ENCODE measurements at places on chromosomes 7 and 10.

DNA sequence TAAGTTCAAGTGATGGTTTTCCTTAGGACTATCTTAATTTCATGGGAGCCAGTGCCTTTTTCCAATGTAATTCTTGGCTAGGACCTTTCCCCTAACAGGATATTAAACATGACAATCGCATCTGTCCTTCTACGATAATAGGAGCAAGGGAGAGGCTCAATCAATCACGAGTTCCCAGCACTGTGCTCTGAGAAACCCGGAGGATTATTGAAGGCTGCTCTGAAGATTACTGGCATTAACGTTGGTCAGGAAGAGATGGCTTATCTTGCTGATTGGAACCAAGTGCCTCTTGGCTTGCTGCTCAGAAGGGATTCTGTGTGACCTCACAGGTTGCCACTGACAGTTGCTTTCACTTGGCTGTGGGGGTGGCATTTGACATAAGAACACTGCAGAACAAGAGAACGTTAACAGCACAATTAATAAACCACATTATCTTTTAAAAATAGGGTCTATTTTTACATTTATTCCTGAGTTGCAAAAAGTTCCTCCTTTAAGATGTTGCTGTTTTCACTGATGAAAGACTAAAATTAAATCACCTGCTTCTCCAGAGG is 252.1 kb upstream of the TAC1 start:
- no peak for DNase-seq

- DNase-seq, result no peak
Observed at GRCh38 chr7:17131983-17132655, 166.3 kb upstream of the AHR start.

- no peak for DNase-seq
Observed at GRCh38 chr10:11517150-11517549, 94.3 kb downstream of the USP6NL start.

DNA sequence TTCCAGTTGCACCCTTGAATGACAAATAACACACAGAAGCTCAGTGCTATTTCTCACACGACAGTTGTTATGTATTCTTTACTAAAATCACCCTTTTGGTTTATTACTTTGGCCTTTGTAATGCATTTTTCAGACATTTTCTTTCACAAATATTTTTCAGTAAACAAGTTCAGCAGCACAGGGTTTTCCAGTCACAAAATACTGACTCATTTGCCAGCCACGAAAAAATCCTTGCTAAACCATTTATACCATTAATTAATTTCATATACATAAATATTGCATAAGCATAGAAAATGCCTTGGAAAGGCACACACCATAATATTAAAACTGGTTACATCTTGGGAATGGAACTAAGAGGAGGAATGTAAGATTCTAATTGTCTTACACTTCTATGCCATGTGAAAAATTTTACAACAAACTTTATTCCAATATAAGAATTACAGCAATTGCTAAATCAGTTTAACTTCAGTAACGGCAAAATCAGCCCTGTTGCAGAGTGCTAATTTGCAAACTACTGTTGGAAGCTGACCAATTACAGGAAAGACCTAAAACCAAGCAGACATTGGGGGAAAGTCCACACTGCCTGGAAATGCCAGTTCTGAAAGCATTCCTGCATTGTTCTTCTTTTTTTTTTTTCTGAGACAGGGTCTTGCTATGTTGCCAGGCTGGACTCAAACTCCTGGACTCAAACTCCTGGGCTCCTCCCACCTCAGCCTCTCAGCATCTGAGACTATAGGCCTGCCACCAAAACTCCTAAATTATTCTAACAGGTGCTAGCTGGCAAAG is 31.6 kb upstream of the PBLD start:
- DNase-seq, result no peak

GRCh38 chr10:38027986-38028385 is 17.5 kb downstream of the ZNF33A start:
- peak; percentile 45 for DNase-seq

GRCh38 chr10:63633677-63634487 is 112.7 kb downstream of the REEP3 start:
- peak; percentile 62 for DNase-seq

GRCh38 chr10:23316406-23316805 is 28.2 kb downstream of the C10orf67 start:
- DNase-seq, result no peak

GRCh38 chr7:98774884-98775283 is 94.9 kb downstream of the TMEM130 start:
- no peak for DNase-seq

GRCh38 chr7:79165225-79165624 is 288.2 kb downstream of the MAGI2 start:
- DNase-seq, result no peak

- no peak for DNase-seq
Observed at GRCh38 chr10:111677759-111678158, 505.8 kb downstream of the GPAM start.

GRCh38 chr10:105807935-105808587 is 1167.0 kb downstream of the SORCS3 start:
- DNase-seq, result no peak

DNA sequence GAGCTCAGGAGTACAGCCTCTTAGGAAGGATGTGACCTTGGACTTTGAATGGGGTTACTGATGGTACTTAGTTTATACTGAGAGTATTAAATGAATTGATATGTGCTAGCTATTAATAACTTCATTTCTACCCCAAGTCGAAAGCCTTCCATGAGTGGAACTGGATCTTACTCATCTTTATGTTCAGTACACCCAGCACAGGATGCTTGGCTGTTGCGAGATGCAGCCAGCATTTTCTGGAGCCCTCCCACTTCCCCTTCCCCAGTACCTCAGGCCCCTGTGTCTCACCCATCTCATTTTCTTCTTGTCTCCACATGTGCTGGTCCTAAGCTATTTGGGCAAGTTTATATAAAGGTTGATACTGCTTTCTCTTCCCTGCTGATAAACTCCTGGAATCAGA is 7.2 kb downstream of the UPP1 start:
- no peak for DNase-seq

GRCh38 chr10:84903320-84903719 is 574.9 kb downstream of the CCSER2 start:
- no peak for DNase-seq

GRCh38 chr7:68364886-68365625 is 1233.2 kb upstream of the AUTS2 start:
- DNase-seq, result no peak

DNA sequence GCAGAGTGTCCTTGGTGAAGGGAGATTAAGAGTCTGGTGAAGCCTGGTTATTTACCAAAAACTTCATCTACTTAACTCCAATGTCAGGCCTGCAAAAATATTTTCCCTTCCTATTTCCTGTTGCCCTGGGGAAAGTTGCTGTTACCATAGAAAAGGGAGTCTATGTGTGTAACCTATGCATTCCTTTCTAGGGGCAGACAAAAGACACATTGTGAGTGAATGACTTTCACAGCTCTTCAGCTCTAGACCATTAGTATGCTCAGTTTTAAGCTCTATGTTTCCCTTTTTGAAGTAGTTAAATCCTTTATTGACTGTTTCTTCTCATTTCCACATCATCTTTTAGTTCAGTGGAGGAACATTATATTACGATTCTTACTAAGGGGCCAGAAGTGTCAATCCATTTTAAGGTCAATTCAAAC is 45.6 kb upstream of the SGCE start:
- peak; percentile 23 for DNase-seq

- no peak for DNase-seq
Observed at GRCh38 chr7:151669762-151670161, 150.1 kb upstream of the RHEB start.

GRCh38 chr10:132158122-132158741 is 28.5 kb upstream of the DPYSL4 start:
- no peak for DNase-seq

DNA sequence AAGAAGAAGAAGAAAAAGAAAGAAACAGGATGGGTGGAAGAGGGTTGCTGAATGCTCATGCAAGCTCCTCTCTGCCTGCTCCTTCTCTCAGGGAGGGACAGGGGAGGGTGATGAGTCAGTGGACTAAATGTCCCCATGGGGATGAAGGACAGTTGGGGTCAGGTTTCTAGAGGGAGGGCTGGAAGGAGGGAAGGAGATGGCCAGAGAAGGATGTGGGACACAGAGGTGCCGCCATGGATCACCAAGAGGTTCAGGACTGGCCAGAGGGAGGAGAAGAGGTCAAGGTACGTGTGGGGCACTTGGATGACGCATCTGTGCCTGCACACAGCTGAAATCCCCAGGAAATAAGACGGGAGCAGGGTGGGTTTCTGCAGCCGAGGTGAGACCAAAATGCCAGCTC is 88.9 kb upstream of the GTF2I start:
- no peak for DNase-seq

DNA sequence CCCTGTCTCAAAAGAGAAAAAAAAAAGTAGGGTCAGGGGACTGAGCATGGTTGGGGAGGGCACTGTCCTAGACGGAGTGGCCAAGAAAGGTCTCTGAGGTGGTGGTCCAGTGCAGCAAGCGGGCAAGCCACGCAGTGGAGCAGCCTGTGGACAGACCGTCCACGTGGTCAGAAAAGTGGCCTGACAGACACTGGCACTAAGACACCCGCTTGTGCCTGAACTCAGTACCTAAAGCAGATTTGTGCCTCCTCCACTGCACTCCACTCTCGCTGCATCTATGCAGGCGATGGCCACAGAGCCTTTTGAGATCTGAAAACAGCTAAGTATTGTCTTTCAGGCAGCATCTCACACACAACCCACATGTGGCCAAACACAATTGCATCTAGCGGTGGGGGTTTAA is 8.8 kb downstream of the ASB10 start:
- DNase-seq, result no peak

GRCh38 chr7:479948-480499 is 39.6 kb downstream of the PDGFA start:
- DNase-seq, result no peak

GRCh38 chr10:35058134-35058533 is 32.0 kb downstream of the CUL2 start:
- peak; percentile 94 for DNase-seq

- DNase-seq, result no peak
Observed at GRCh38 chr10:119166564-119166963, 1.1 kb upstream of the SFXN4 start.

GRCh38 chr7:101941481-101942383 is 124.3 kb downstream of the CUX1 start:
- DNase-seq, result peak; percentile 59

GRCh38 chr7:16491148-16491547 is 25.6 kb upstream of the SOSTDC1 start:
- no peak for DNase-seq

- DNase-seq, result no peak
Observed at GRCh38 chr10:82922046-82922445, 1047.1 kb downstream of the NRG3 start.

- no peak for DNase-seq
Observed at GRCh38 chr7:145644426-145645134, 472.0 kb upstream of the CNTNAP2 start.

- no peak for DNase-seq
Observed at GRCh38 chr7:38303866-38304265, 30.4 kb upstream of the TARP start.

- peak; percentile 43 for DNase-seq
Observed at GRCh38 chr10:60237977-60238758, 151.5 kb downstream of the ANK3 start.

- no peak for DNase-seq
Observed at GRCh38 chr7:108659261-108659660, 89.6 kb downstream of the DNAJB9 start.

GRCh38 chr7:25187932-25188331 is 40.4 kb downstream of the NPVF start:
- no peak for DNase-seq

- no peak for DNase-seq
Observed at GRCh38 chr7:108568801-108569380, 615 bp downstream of the THAP5 start.

DNA sequence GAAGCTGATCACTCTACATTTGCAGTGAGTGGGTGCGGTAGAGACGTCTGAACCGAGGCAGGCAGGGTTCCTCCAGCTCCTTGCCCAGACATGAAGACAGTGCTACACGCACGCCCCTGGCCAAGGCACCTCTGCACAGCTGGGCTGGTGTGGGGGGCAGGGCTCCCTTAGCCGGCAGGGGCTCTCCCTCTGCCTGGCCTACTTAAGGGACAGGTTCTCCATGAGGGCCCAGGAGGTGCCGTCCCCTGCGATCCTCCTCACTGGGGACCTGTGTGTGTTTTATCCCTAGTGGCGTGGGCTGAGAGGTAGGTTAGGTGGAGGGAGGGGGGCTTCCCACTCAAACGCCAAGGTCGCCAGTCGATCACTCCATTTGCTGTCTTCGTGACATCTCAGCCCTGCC is 35.3 kb downstream of the IL15RA start:
- no peak for DNase-seq

- no peak for DNase-seq
Observed at GRCh38 chr7:85097844-85098243, 89.0 kb downstream of the SEMA3D start.

DNA sequence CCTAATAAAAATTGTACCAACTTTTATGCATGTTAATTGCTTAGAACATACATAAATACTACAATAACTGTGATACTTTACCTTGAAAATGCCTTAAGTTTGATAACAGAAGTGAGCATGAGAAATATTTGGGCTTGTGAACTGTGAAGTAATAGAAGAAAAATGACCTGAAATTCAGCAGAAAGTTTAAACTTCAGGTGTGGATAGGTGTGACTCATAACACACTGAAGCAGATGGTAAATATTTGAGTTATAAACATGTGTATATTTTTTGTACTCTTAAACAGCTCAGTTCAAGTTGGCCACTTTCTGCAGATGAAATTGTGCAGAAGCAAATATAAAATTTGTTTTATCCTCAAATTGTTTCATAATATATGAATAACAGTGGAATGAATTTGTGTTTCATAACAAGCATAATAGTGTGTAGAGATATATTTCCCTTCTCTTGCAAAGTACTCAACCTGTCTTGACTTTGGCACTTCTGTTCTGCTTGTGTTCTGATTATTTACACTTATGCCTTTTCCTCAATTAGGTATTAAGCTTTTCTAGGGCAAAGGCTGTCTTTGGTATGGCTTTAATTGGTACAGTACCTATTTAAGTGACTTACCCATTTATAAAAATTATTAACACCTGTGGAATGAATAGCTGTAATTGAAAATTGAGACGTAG is 122.4 kb downstream of the PRKG1 start:
- no peak for DNase-seq
